Stimulated activated naive B cell treated with anti-CD40 and anti-IgM and Interleukin-4, amounts not matched to agents 10 μg/mL and 1 μg/mL and 100 μg/mL, for 72 hours (primary cell): ENCODE measurements at places on chromosomes 13 and 19.

DNA sequence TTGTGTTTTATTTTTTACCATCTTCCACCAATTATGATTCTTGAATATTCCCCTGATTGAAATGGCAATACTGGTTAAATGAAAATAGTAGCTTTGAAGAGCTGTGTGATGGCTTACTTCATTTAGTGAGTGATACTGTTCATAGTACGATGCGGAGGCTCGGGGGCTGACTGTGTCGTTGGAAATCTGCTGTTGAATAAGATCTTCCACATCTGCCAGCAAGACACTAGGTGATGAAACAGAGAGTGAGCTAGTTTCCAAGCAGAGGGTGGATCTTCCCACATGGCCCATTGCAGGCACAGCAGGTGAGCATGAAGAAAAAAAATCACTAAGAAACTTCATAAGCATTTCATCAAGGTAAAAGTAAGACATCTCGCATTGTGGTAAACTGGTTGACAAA, 22.5 kb downstream of the CPB2 start:
- no peaks in the 10 kb centered on the region for H3K27me3 ChIP-seq
- H3K36me3 ChIP-seq = no peaks in the 10 kb centered on the region
- no peak for DNase-seq
- H3K4me1 ChIP-seq = no peaks in the 10 kb centered on the region
- H3K27ac ChIP-seq = no peak overlapping the region

- H3K4me1 ChIP-seq = no peaks in the 10 kb centered on the region
- no peaks in the 10 kb centered on the region for H3K36me3 ChIP-seq
- DNase-seq = no peak
- no peak overlapping the region for H3K27ac ChIP-seq
Observed at GRCh38 chr19:31562966-31563612, 213.9 kb upstream of the TSHZ3 start.

GRCh38 chr19:2944403-2944774, 382 bp downstream of the ZNF77 start:
- peaks cover 45% of the 10 kb centered on the region for H3K4me1 ChIP-seq
- peaks cover 15% of the 10 kb centered on the region for H3K36me3 ChIP-seq
- H3K27me3 ChIP-seq = no peaks in the 10 kb centered on the region
- H3K4me3 ChIP-seq = peak overlapping the region; percentile 100

DNA sequence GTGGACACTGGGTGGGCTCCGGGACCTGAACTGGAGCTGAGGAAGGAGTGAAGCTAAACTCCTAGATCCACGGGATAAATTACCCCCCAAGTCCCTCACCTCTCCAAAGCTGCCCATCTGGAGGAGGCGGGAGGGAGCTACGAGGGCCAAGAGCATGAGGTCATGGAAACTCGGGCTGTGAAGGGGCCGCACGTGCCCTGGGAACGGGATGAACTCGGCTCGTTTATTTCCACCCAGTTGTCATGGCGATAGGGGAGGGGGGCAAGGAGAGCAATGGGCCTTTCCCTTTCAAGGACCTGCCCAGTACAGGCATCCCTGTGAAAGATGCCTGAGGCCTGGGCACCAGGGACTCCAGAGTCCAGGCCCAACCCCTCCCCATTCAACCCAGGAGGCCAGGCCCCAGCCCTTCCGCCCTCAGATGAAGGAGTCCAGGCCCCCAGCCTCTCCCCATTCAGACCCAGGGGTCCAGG, 3.8 kb downstream of the PPP1R12C start:
- peaks cover 26% of the 10 kb centered on the region for H3K36me3 ChIP-seq
- no peak for DNase-seq
- H3K4me3 ChIP-seq = no peak overlapping the region
- H3K27ac ChIP-seq = no peak overlapping the region
- no peaks in the 10 kb centered on the region for H3K27me3 ChIP-seq
- H3K4me1 ChIP-seq = peaks cover 54% of the 10 kb centered on the region

DNA sequence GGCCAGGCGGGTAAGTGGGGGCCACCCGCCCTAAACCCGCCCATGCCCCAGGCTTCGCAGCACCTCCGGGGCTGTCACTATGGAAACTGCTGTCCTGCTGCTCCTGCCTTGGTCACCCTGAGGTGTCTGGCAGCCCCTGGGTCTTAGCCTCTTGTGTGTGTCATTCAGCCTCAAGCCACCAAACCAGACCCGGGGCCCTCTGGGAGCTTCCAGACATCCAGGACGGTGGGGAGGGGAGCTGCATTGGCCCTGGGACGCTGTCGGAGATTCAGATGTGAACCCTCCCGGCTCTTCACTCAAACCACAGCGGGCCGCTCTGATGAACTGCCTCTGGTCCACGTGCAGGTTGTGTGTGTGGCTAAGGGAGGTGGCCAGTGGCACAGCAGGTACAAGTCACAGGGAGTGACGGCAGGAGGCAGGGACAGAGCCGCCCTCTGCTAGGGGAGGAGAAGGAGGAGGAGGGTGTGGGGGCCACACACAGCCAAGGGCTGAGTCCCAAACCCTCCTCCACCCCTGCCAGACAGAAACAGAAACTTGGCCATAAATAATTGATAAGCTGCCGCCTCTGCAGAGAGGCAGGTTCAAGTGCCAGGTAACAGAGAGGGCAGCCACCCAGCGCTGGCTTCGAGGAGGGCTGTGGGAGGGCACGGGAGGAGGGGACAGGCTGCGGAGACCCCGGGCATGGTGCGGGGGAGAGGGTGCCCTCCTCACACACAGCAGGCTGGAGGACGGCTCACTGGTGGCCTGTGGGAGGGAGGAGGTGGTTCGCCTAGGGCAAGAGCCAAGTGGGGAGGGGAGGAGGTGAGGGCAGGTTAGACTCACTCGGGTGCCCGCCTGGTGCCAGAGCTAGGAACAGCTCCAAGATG, 8.0 kb downstream of the NANOS3 start:
- no peak for DNase-seq
- no peaks in the 10 kb centered on the region for H3K36me3 ChIP-seq
- H3K27ac ChIP-seq = no peak overlapping the region
- peaks cover 31% of the 10 kb centered on the region for H3K4me1 ChIP-seq

GRCh38 chr19:30387311-30388115, 15.3 kb downstream of the ZNF536 start:
- H3K27ac ChIP-seq = no peak overlapping the region
- peaks cover 7% of the 10 kb centered on the region for H3K27me3 ChIP-seq
- H3K36me3 ChIP-seq = no peaks in the 10 kb centered on the region
- no peaks in the 10 kb centered on the region for H3K4me1 ChIP-seq

DNA sequence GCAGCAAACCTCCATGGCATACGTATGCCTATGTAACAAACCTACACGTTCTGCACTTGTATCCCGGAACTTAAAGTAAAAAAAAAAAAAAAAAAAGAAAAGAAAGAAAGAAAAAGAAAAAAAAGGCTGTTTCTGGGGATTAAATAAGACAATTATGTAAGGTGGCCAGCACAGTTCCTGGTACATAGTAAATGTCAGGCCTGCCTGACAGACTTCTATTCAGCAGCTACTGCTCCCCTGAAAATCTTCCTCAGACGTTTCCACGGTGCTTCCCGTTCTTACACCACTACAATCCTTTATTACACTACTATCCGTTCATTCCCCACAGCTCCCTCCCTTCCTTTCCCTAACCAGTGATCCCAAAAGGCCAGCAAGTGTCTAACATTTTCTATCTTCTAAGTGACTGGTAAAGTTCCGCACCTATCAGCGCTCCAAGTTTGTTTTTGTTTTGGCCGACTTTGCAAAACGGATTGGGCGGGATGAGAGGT, 636 bp upstream of the RB1 start:
- DNase-seq = no peak
- no peaks in the 10 kb centered on the region for H3K27me3 ChIP-seq
- peaks cover 22% of the 10 kb centered on the region for H3K36me3 ChIP-seq
- H3K27ac ChIP-seq = peak overlapping the region; percentile 100
- peak overlapping the region; percentile 87 for H3K4me3 ChIP-seq
- H3K4me1 ChIP-seq = peaks cover 13% of the 10 kb centered on the region

DNA sequence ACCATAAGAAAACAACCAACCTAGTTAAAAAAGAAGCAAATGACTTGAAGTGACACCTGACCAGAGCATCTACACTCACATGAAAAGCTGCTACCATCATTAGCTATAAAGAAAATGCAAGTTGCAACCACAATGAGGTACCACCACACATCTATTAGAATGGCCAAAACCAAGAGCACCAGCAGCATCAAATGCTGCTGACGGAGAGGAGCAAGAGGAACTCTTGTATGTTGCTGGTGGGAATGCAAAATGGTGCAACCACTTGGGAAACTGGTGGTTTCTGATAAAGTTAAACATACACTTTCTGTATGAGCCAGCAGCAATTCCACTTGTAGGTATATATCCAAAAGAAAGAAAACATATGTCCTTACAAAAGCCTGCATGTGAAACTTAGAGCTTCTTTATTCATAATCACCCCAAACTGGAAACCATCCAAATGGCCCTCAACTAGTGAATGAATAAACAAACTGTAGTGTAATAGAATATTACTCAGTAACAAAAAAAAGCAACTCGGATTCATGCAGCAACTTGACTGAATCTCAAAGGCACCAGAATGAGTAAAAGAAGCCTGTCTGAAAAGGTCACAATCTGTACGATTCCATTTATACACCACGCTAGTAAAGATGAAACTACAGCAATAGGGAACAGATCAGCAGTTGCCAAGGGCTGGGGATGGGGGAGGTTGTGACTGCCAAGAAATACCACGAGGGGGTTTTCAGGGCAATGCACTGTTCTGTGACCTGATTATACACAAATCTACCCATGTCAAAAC, 60.9 kb upstream of the RANBP3 start:
- peak overlapping the region; percentile 93 for H3K27ac ChIP-seq
- peak overlapping the region; percentile 67 for H3K4me3 ChIP-seq
- peak; percentile 80 for DNase-seq
- H3K27me3 ChIP-seq = no peaks in the 10 kb centered on the region
- H3K36me3 ChIP-seq = no peaks in the 10 kb centered on the region

DNA sequence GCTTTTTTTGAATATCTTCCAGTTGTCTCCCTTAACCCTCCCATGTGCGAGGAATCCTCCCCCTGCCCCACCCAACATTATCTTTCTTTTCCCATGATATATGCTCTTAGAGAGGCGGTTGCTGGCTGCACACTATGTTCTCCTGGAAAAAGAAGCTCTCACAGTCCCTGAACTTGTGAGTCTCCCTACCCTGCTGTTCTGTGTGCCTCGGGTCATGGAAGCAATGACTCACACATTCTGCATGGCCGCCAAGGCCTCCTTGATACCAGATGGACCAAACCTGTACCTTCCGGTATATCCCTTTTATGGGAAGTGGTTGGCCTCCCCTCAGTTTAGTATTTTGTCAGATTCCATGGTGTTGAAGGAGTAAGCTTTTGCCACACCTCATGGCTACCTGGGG, 705.4 kb downstream of the SLITRK6 start:
- no peaks in the 10 kb centered on the region for H3K4me1 ChIP-seq
- H3K27me3 ChIP-seq = no peaks in the 10 kb centered on the region
- H3K27ac ChIP-seq = no peak overlapping the region
- DNase-seq = no peak

DNA sequence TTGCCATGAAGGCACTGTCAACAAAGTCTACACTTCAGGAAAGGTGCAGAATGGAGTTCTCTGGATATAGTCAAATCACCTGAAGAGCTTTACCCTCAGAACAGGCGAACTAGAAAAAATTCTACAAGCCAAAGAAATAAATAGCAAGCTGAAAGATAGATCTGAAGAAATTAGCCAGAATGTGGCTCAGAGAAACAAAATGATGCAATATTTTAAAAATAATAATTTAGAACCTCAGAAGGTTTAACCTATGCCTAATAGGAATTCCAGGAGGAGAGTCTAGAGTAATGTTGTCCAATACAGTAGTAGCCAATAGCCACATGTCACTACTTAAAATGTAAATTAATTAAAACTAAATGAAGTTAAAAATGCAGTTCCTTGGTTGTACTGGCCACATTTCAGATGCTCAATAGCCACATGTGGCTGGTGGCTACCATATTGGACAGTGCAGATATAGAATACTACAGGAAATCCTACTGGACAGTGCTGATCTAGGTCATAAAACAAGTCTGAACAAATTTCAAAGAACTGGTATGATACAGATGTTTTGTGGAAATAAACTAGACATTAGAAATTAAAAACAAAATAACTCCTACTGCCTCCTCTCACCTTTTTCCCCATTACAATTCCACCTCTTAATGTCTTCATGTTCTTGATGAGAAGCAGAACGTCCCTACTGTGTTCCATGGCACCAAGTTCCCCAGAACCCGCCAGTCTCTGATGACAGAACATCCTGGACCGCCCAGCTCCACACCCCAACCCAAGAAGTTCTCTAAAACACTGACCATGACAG, 679 bp upstream of the CDADC1 start:
- peaks cover 7% of the 10 kb centered on the region for H3K36me3 ChIP-seq
- H3K4me1 ChIP-seq = peaks cover 12% of the 10 kb centered on the region
- no peak for DNase-seq
- H3K4me3 ChIP-seq = peak overlapping the region; percentile 98
- H3K27ac ChIP-seq = peak overlapping the region; percentile 98

DNA sequence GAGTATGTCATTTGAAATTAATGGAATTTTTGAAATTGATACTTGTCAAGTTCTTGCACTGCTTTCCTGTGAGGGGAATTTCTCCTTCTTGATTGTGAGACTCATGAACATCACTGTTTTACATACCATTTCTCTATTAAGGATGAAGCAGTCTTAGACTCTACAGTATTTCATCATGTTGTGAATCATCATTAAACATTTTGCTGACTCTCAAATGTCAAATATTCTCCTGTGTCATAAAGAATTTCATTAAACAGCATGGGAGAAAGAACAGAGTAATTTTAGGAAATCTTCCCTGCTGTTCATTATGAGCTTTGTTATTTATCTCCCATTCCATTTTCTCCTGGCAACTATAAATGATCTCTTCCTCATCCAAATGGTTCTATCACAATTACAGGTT, 729.0 kb downstream of the PCDH9 start:
- H3K27me3 ChIP-seq = no peaks in the 10 kb centered on the region
- no peak overlapping the region for H3K4me3 ChIP-seq
- no peak for DNase-seq
- H3K27ac ChIP-seq = no peak overlapping the region
- no peaks in the 10 kb centered on the region for H3K4me1 ChIP-seq

GRCh38 chr13:48749144-48749543, 95.4 kb downstream of the CYSLTR2 start:
- H3K4me1 ChIP-seq = peaks cover 3% of the 10 kb centered on the region
- no peaks in the 10 kb centered on the region for H3K27me3 ChIP-seq
- DNase-seq = no peak
- no peaks in the 10 kb centered on the region for H3K36me3 ChIP-seq
- no peak overlapping the region for H3K4me3 ChIP-seq
- H3K27ac ChIP-seq = no peak overlapping the region

GRCh38 chr13:74683411-74683810, 549.2 kb upstream of the KLF12 start:
- no peak for DNase-seq
- H3K27me3 ChIP-seq = no peaks in the 10 kb centered on the region
- H3K4me3 ChIP-seq = no peak overlapping the region
- no peaks in the 10 kb centered on the region for H3K36me3 ChIP-seq

- peak overlapping the region; percentile 88 for H3K4me3 ChIP-seq
- H3K4me1 ChIP-seq = peaks cover 36% of the 10 kb centered on the region
- no peak for DNase-seq
- peaks cover 23% of the 10 kb centered on the region for H3K36me3 ChIP-seq
- H3K27me3 ChIP-seq = no peaks in the 10 kb centered on the region
Observed at GRCh38 chr19:3507371-3508120, 1.4 kb downstream of the FZR1 start.

- peaks cover 26% of the 10 kb centered on the region for H3K4me1 ChIP-seq
- H3K4me3 ChIP-seq = no peak overlapping the region
- no peak for DNase-seq
Observed at GRCh38 chr13:32624441-32624840, 38.2 kb downstream of the PDS5B start.
